ENCODE measurements at places on chromosomes 4 and X.

DNA sequence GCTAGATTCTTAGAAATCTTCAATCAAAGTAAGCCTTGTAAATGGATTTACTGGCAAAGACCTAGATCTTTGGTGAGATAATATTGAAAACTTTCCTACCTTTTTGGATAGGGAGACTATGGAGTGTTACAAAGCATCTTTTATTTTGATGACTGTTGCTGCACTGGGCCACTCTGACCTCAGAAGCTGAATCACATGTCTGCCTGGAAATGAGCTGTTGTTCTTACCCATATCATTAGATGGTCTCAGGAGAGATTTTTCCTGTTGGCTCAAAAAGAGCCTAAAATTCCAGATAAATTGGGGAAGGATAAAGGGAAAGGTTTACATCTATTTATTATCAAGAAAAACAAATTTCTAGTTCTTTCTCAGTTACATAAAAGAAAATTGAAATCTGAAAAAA is 127.5 kb upstream of the BMP3 start:
- DNase-seq: no peak

- DNase-seq: peak; percentile 73
Measured at GRCh38 chrX:103254921-103255493, at the start of gene TCEAL8. Gene TCEAL8 (minus strand): TSS chrX:103255155. CDS start chrX:103253979, 1,176 bp downstream.

DNA sequence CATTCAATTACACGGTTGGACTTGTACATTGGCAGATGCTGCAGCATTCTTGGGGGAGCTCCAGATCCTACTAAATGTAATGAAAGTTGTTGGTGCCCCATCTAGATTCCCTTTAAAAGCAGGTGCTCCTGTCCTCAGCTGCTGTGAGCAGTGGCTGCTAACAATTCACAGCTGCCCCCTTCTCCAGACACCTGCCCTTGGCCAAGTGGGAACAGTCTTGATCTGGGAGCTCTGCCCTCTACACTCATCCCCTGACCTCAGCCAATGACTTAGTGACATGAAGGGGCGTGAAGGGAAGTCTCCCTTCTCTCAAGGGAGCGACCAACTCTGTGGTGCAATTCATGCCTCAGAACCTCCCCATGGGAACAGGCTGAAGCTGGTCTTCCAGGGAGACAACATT is 125.7 kb downstream of the EIF4E start:
- peak; percentile 28 for DNase-seq

- DNase-seq: no peak
Measured at GRCh38 chr4:627347-628125, 2.2 kb downstream of the PDE6B start.

GRCh38 chr4:138816875-138817274 is 198.7 kb upstream of the NOCT start:
- DNase-seq: no peak

- peak; percentile 22 for DNase-seq
Measured at GRCh38 chr4:157217708-157218107, 2.8 kb upstream of the GRIA2 start.

GRCh38 chrX:39427906-39428305 is 626.6 kb downstream of the MID1IP1 start:
- peak; percentile 44 for DNase-seq

- DNase-seq: no peak
Measured at GRCh38 chr4:39466747-39467146, 7.9 kb downstream of the LIAS start.

DNA sequence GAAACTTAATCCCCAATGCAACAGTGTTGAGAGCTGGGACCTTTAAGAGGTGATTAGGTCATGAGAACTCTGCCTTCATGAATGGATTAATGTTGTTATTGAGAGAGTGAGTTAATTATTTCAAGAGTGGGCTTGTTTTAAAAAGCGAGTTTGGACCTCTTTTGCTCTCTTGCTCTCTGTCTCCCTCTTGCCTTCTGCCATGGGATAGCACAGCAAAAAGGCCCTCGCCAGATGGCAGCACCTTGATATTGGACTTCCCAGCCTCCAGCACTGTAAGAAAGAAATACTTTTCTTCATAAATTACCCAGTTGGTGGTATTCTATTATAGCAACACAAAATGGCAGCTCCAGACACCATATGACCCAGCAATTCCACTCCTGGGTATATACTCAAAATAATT is 7.0 kb upstream of the ATP6AP2 start:
- DNase-seq: peak; percentile 57

- DNase-seq: peak; percentile 82
Measured at GRCh38 chrX:118495958-118496762, 545 bp downstream of the DOCK11 start.

DNA sequence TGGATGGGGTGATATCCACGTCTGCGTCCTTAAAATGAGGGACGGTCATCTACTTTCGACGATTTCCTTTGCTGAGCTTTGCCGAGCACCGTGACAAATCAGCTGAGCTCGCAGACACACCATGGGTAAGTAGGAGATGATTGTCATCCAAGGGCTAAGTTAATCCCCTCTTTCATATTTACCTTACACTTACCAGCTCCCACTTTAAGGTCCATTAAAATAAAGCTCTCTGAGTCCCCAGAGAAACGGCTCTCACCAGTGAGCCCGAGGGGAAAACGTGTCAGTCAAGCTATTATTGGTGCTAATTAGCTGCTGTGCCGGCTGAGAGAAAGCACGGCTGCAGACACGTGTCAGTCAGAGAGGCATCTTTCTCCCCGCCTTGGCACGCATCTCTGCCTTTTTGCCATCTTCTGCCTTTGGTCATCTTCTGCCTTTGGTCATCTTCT is 72.2 kb downstream of the CRLF2 start:
- no peak for DNase-seq

- DNase-seq: peak; percentile 11
Measured at GRCh38 chr4:119690871-119691270, 62.3 kb upstream of the PDE5A start.

GRCh38 chr4:109589605-109590004 is 29.6 kb downstream of the MCUB start:
- DNase-seq: no peak

DNA sequence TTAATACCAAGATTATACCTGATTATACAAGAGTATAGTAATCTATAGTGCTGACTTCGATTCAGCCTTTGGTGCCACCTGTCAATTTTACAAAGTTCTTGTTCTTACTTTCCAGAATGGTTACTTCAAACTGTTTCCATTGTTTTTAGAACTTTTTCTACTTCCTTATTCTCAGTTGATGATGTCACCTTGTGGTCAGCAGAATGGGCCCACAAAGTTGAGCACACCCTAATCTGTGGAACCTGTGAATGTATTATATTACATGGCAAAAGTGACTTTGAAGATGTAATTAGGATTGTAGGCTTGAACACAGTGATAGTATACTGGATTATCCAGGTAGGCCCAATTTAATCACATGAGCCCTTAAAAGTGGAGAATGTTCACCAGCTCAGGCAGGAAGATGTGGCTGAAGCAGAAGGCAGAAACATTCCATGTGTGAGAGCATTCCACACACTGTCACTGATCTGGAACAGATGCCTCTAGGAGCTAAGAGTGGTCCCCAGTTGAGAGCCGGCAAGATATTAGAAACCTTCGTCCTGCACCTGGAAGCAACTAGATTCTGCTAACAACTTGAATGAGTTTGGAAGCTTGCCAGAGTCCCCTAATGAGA is 6.3 kb upstream of the SGMS2 start:
- peak; percentile 42 for DNase-seq

GRCh38 chr4:141782205-141782604 is 145.8 kb downstream of the IL15 start:
- DNase-seq: no peak

- no peak for DNase-seq
Measured at GRCh38 chrX:22855693-22856092, 144.1 kb upstream of the DDX53 start.

GRCh38 chr4:89800012-89800516 is 36.9 kb downstream of the SNCA start:
- DNase-seq: no peak

GRCh38 chrX:33188881-33189280 is 22.5 kb downstream of the DMD start:
- no peak for DNase-seq

GRCh38 chrX:120287513-120288112 is 23.6 kb downstream of the TMEM255A start:
- no peak for DNase-seq

DNA sequence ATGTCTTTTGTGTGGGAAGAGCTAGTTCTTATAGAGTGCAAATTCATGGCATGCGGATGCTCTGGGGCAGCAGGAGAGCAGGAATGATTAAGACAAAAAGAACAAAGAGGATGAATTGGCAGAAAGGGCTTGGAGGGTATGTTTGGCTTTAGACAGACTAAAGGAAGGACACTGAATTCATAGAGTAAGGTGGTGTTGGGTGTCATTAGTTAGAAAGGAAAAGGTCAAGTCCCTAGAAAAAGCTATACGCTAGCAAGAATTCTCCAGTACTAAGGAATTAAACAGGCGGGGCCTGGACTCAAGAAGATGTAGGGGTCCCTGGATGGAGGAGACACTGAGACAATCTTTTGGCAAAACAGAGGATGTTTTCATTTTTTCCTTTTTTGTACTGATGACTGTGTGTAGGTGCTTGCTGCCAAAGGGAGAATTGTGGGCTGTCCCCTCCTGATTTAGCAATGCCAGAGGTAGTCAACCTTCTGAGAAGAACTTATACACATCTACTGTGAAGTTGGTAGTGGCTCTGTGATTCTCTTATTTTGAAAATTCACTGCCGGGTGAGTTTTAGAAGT is 391.0 kb downstream of the SPRY1 start:
- DNase-seq: no peak

GRCh38 chrX:34764852-34765361 is 107.8 kb upstream of the TMEM47 start:
- DNase-seq: no peak

GRCh38 chr4:71268166-71268565 is 70.7 kb upstream of the SLC4A4 start:
- DNase-seq: no peak

- peak; percentile 56 for DNase-seq
Measured at GRCh38 chr4:184856277-184856609, 30.5 kb upstream of the ACSL1 start.

DNA sequence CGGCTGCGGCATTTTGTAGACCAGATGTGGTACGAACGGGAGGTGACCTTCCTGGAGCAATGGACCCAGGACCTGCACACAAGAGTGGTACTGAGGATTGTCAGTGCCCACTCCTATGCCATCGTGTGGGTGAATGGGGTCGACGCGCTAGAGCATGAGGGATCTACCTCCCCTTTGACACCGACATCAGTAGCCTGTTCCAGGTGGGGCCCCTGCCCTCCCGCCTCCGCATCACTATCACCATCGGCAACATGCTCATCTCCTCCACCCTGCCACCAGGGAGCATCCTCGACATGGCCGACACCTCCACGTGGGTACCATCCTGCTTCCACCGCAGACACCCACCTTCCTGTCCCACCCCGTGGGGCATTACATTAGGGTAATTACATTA is 46.2 kb downstream of the SMARCA5 start:
- no peak for DNase-seq

DNA sequence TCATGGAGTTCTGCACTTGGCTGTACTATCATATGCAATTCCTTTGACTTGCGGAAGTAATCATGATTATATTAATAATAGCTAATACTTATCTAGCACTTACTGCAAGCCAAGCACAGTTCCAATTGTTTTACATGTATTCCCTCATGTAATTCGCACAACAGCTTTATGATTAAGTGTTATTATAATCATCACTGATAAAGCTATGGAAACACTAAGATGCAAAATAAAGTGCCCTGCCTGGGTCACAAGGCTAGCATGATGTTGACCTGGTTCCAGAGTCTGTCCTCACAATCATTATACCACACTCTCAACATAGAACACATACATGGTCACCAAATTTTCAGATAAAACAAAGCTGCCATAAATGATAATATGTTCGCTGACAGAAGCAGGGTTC is 234.6 kb downstream of the FMR1NB start:
- DNase-seq: no peak

DNA sequence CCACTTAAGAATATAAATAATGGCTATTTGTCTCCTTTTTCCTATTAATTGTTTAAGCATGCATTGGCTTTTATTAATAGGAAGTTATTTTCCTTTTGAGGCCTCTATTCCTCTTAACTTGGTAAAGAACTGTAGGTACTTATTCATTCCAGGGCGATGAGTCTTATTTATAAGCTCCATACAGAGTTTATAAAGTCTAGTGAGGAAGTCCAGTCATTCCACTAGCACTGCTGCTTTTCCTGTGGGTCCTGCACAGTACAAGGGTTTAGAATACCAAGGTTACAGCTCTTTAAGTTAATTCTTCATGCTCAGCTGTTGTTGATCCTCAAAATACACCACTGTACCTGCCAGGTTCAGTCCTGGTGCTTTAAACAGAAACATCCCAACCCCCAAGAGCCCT is 28.5 kb upstream of the WNK3 start:
- no peak for DNase-seq

GRCh38 chrX:130916636-130917422 is 13.8 kb upstream of the ENOX2 start:
- peak; percentile 67 for DNase-seq

DNA sequence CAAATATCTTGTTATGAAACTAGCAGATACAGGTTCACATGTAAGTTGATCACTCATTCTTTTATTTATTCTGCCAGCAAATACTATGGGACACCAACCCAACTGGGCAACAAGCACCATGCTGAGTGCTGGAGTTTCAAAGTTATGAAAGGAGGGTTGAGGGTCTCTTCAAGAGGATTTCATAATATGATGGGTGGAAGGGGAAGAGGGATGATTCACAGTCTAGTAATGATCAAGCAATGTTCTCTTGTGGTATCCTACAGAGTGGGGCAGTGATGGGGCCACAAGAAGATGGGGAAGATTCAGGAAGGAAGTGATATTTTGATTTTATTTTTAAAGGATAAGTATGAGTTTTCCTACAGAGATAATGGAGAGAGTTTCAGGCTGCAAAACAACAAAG is 46.2 kb upstream of the TXK start:
- peak; percentile 78 for DNase-seq

DNA sequence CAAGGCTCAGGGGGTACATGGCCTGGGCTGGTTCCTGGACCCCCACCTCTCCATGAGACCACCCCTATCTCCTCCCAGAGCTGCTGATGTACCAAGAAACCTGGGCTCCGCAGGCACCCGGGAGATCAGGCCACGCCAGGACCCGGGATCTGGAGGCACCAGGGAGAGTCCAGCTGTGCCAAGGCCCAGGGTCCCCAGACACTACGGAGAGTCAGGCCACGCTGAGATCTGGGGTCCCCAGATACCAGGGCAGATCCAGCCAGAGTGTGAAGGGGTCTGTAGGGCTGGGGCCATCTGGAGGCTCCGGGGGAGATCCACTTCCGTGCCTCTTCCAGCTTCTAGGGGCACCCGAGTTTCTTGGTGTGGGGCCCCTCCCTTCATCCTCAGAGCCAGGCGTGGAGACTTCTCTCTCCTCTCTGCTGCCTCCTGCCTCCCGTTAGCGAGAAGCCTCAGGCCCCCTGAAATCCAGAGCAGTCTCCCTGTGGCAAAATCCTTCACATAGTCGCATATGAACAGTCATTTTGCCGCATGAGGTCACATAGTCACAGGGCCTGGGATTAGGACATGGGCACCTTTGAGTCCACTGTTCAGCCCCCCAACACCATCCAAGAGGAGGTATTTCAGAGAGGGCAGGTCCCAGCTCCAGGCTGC is 9.7 kb downstream of the ABLIM2 start:
- no peak for DNase-seq

- no peak for DNase-seq
Measured at GRCh38 chr4:158895797-158896576, 127.2 kb downstream of the FNIP2 start.

Data from NB4 (cell line).